ENCODE measurements at places on chromosomes 6 and 20. TPM values are rescaled to one million over a fixed set of nuclear protein-coding genes. Genes with fewer than 3 reads are reported as not detected.

GPX5 gene
- 0.17 TPM for total RNA-seq

C20orf202 gene
- total RNA-seq: 0.19 TPM

CPNE5 gene
- 8.0 TPM for total RNA-seq

SLC13A3 gene
- total RNA-seq: 0.08 TPM

ACTL10 gene
- 3.9 TPM for total RNA-seq

TRIM31 gene
- total RNA-seq: 44.4 TPM

MAP3K5 gene
- total RNA-seq: 15.3 TPM

GLP1R gene
- not detected for total RNA-seq

SLC17A2 gene
- total RNA-seq: not detected

Measured in colonic mucosa (tissue), 4 donors.